Bronchial epithelial cell (primary cell): ENCODE measurements at places on chromosomes 5 and 9.

GRCh38 chr5:134594797-134595457 is 37.7 kb downstream of the SAR1B start:
- DNase-seq: no peak

DNA sequence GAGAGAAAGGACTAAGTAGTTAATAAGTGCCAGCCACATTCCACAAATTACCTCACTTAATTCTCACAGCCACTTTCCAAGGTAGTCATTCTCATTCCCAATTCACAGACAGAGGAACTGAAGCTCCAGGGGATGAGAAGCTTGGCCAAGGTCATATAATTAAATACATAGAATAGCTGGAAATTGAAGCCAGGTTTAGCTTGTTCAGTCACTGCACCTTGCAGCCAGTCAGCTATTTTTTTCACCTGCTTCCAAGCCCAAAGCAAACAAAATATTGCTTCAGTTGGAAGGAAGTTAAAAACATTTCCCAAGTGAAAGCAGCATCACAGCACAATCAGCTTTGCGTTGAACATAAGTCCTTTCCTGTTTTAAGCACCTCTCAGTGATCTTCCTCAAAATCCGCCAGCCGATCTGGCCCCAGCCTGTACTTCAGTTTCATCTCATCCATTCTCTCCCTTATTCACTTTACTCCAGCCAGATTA is 4.8 kb downstream of the ALDH1A1 start:
- no peak for DNase-seq

- no peak for DNase-seq
Observed at GRCh38 chr5:89246864-89247263, 363.9 kb upstream of the MEF2C start.

DNA sequence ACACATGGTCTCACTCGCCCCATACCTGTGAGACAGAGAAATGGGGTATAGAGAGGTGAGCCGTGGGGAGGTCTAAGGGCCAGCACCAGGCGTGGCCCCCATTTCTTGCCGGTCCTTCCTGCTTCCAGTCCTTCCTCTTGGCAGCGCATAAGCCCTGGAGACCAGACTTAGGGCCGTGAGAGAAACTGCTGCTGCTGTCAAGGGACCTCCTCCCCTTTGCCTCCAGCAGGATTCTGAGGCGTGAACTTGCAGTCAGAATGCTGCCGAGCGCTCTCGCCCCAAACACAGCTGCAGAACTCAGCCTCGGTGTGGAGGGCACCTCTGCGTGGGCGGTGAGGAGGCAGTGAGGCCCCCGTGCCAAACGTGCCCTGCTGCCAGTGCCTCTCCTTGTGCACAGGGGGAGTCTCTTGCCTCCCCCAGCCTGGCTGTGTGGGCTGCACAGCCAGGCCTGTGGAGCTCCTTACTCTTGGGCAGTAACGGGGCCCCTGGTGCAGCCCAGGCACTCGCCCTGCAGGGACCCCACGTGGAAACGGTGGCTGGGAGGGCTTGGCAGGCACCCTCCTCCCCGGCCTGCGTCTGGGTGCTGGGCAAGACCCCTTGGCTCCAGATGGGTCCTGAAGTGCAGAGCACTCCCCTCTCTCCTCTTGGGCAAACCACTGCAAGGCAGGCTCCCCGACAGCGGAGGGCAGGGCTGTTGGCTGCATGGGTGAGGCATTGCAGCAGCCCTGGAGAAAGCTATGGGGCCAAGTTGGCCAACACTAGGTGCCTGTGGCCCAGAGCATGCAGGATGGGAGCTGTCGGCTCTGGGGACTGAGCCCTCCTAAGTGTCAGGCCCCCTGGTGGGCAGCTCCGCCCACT is 85.4 kb downstream of the RXRA start:
- DNase-seq: no peak

- DNase-seq: peak; percentile 82
Observed at GRCh38 chr5:158976035-158976434, 123.7 kb downstream of the EBF1 start.

- no peak for DNase-seq
Observed at GRCh38 chr5:141704782-141705297, 22.8 kb upstream of the ARAP3 start.

GRCh38 chr9:13770956-13771355 is 491.5 kb upstream of the MPDZ start:
- DNase-seq: no peak

GRCh38 chr9:100589582-100589981 is 11.7 kb downstream of the CAVIN4 start:
- DNase-seq: peak; percentile 35

GRCh38 chr9:15182101-15182551 is 124.9 kb downstream of the TTC39B start:
- no peak for DNase-seq

DNA sequence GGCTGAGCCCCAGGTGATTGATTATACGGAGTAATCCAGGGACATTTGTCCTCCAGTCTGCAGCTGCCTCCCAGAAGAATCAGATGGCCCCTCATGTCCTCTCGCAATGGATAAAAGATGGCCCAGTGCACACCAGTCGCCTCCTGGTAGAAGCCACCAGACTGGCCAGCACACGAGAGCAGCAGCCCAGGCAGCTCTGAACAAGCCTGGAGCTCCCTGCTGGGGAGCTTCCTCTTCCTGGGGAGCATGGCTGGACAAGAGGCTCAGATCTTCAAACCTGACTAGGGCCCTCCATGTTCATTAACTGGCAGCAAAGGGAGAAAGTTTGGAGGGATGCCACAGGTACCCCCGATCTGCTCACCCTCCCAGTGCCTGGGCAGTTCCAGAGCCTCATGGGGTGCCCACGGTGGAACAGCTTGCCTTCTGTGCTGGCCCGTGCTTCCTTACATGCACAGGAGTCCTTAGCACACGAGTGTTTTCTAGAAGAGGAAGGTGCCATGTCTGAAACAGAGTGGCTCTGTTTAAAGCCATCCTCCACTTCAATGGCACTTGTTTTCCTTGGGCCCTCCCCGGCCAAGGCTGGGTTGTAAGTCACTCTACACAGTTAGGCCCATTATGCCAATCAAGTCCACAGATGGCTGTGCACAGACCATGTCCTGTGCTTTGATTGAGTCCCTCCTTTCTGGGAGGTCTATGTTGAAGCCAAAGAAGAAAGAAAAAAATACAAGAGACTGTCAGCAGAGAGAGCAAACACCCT is 75.6 kb downstream of the PRRT1B start:
- DNase-seq: no peak

- no peak for DNase-seq
Observed at GRCh38 chr5:6715271-6715670, 2.0 kb downstream of the TENT4A start.

GRCh38 chr5:27403243-27403882 is 365.0 kb upstream of the CDH9 start:
- DNase-seq: peak; percentile 6

DNA sequence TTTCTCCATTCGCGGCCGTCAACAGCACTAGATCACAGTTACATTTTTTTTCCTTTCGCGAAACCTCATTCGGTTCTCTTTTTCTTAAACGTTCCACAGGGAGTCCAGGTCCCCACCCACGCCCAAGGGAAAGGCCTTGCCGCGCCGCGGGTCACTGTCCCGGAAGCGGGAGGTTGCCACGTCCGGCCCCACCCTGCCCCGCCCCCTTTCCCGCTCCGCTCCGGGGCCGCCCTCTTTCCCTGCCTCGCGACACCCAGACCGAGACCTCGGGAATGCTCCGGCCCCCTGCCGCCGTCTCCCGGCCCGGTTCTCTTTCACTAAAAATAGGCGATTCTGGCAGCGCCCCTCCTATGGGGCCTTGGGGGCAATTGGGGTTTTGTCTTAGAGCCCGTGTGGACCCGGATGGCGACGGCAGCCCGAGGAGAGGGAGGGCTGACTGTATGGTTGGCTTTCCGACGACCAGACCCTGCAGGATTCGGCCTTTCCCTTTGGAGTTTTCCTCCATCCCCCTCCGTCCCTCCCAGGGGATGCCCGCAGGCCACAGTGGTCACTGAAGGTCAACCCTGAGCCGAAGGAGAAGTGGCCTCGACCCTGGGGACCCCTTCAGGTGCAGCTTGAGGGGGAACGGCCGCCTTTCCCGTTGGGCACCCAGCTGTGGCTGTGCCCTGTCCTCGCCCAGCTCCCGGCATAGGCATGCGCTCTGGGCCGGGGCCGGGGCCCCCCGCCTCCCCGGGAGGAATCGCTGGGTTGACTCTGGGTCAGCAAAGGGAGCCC is 2.8 kb upstream of the RACK1 start:
- DNase-seq: peak; percentile 64

DNA sequence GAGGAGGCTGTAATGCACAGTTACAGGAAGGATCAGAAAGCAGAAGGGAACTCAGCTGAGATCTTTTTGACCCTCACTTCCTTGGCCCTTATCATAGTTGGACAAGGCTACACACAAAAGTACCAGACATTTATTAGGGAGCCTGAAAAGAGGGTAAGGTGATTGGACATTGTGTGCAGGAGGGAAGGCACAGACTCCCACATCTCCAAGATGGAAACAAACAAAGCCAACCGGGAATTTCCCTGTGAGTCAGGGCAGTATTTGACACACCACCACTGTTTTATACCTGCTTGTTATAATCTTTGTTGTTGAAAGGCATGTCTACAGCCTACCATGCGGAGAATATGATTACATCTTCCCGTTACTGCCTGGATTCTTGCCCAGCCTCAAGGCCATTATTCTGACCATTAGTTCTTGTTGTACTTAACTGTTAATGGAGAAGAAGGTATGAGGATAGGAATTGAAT is 3.0 kb upstream of the CCNG1 start:
- peak; percentile 90 for DNase-seq

DNA sequence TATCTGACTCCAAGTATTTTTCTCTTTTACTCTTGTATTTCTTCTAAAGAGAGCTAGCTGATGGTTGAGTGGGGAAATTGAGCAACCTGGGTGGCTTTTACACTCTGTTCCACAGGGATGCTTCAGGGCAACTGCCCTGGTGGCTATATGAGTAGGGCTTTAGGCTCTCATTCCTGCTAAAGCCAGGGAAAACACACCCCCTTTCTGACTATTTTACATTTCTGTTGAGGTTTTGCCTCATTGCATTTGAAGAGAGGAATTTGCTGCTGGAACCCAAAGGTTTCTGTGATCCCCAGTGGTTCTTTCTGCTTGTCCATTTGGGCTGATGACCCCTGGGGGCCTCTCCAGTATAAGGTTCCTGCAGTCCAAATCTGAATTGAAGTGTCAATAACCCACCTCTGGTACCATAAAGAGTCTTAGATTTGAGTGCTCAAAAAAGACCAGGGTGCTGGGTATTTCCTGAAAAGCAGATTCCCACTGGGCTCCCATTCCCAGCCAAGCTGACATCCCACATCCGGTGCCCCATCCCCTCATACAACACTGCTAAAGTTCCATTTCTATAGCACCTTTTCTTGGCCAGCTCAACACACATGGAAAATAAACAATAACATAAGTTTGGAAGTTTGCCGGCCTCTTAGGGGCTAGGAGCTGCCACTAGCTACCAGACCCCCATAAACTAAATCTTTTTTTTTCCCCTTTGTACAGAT is 59.5 kb downstream of the PAPPA start:
- no peak for DNase-seq

DNA sequence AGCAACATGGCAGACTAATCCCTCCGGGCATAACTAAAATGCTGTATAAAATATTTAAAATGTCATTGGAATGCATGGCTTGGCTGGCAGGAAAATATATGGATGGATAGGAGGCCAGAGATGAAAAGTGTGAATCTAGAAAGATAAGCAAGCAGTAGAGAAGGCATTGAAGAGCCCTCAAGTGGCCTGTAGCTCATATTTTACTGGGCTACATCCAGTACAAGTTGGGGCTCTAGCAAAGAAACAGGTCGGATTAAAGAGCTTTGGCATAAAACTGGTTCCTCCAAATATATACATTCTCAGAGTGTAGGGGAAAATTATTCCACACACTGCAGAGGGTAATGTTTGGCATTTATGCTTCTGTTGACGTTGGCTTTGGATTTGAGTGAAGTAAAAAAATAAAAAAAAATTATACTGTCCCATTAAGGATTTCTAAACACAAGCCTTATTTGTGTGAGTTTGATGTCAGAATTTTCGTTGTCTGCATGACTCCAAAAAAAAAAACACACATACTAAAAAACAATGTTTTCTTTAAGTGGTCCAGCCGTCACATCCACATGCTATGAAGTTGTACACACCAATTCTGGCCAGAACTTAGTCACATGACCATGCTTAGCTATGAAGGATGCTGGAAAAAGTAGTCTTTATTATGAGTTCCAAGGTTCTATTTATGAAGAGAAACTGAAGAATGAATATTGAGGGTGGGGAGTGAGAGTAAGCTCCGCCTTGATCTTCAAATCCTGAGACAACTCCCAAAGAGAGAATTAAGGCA is 147.0 kb downstream of the TLE1 start:
- no peak for DNase-seq

GRCh38 chr9:7960320-7961050 is 160.9 kb upstream of the DMAC1 start:
- DNase-seq: no peak

DNA sequence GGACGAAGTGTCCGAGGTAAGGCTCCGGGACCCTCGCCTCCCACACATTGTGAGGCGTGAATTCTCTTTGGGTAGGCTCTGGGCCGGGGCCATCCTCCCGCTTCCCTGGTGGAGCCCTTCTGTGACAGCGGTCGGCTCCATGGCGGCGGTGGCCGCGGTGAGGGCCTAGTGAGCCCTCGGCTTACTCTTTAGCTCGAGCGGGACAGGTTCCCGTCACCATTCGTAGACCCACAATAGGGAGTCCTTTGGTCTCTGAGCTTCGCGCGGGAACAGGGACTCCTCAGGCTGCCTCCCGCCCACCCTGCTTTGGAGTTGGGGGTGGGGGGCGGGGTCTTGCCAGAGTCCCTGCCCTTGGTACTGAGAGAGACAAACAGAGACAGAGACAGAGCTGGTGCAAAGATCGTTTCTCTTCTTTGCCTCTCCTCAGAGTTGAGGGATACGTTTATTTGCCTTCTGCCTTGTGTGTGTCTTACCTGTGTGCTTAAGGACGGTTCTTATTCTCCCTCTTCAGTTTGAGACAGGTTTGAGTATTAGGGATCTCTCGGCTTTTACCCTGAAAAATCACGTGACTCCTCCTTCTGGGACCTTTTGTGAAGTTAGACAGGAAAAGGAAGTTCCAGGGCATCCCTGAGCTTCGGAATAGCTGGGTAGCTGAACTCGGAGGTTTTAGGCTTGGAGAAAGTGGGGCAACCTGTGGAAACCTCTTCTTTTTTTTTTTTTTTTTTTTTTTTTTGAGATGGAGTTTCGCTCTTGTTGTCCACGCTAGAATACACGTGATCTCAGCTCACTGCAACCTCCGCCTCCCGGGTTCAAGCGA is 833 bp downstream of the ANKHD1 start:
- peak; percentile 52 for DNase-seq

DNA sequence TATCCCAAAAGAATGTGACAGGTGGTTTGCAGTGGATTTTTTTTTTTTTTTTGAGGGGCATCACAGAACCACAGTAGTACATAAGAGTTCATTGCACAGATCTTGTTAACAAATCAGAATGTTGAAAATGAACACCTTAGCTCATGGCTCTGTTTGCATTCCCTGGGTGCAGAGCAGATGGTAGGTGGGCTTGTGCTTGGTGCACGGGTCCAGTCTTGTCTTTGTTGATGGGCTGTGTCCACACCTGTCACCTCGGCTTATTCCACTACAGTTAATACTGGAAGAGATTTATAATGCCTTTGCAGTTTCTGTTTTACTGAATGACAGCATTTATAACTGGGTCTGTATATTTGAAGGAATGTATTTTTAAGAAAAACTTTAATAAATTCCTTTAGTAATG is 146.6 kb downstream of the KDM4C start:
- no peak for DNase-seq
